Mucosa of descending colon (tissue), 3 donors: ENCODE measurements at places on chromosomes 4 and X. TPM values are rescaled to one million over a fixed set of nuclear protein-coding genes. Genes with fewer than 3 reads are reported as not detected.

GRCh38 chr4:176464748-176465147 is 145.0 kb downstream of the SPCS3 start:
- no peak for DNase-seq

The ADAM29 gene
- total RNA-seq = not detected

The DUX4 gene
- not detected for total RNA-seq

DNA sequence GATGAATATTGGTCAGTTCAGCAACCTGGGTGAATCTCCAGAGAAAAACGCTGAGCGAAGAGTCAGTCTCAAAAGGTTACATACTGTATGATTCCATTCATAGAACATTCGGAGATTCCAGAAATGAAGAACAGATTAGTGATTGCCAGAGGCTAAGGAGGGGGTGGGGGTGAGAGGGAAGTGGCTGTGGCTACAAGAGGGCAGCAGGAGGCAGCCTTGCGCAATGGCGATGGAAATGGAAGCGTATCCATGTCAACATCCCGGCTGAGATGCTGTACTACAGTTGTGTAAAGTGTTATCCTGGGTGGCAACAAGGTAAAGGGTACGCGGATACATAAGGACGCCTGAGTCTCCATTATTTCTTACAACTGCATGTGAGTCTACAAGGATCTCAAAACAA is 18.0 kb downstream of the LYAR start:
- no peak for DNase-seq

GRCh38 chr4:110344165-110344564 is 131.8 kb upstream of the ENPEP start:
- DNase-seq = no peak

DNA sequence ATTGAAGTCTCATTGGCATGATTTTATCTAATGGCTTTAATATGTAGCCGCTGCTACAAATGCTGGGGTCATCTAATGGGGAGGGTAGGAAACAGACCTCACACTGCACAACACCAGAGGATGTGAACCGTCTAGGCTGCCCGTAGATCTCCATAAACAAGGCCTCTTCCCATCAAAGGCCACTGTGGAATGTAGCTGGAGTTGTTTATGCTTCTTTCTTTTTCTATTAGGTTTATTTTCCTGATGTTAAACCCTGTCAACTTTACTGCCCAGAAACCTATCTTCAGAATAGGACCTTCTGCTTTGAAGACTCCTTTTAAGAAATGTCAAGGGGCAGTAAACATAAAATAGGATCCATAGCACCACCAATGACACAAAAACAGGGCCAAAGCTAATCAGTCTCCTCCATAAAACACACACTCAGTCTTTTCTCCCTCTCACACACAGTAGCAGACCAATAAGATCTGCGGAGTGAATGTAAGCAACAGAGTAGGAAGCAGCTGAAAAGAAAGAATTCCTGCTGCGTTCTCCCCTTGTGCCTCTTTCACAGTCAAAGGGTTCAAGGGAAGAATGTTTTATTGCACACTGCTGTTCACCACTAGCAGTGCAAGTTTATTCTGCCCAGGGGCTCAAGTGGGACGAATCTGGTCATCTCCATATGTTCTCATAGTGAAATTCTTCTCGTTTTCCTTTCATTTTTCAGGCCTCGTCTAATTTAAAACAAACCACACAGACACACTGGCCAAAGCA is 72.2 kb downstream of the MAML3 start:
- no peak for DNase-seq

DNA sequence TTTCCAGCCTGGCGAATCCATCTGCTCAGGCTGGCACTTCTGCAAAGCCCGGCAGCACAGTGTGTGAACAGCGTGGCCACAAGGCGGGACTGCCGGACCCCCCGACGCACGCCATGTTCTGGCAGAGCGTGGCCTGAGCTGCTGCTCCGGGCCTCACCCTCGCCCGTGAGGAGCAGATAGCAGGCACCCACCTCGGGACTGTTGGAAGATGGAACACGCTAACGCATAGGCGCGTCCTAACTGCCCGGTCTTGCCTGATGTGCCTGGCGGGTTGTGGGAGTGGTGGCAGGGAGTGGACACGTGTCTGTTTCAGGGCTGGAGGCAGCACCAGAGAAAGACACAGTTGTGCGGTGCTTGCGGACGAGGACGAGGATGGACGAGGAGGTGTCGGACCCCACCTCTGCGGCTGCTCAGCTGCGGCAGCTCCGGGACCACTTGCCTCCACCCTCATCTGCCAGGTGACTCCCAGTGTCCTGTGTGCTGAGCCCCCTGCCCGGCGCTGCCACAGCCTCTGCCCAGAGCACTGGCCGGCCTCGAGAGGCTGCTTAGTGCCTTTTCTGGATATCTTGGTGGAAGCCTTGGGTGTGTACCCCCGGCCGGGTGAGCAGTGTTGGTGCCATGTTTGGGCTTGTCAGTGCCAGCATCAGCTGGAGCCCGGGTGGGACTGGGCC is 28.2 kb downstream of the UVSSA start:
- peak; percentile 36 for DNase-seq

The HTRA3 gene
- 18.5 TPM for total RNA-seq

GRCh38 chrX:101397779-101398178 is 7.0 kb downstream of the RPL36A start:
- no peak for DNase-seq

GRCh38 chr4:103996064-103996463 is 276.3 kb upstream of the TACR3 start:
- no peak for DNase-seq

GRCh38 chrX:15781961-15782699 is 8.2 kb upstream of the ZRSR2 start:
- DNase-seq = no peak

DNA sequence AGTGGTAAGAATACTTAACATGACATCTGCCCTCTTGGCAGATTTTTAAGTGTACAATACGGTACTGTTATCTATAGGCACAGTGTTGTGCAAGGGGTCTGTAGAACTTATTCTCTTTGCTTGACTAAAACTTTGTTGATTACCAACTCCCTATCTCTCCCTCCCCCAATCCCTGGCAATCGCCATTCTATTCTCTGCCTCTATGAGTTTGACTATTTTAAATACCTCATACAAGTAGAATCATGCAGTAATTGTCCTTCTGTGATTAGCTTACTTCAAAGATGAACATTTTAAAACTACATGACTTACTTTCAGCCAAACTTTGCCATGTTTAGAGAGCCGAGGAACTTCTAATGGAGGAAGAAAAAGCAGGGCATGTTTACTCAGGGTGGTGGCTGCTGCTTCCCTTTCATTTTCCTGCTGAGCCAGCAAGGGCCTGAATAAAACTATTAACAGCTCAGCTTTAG is 62.4 kb downstream of the APOO start:
- DNase-seq = peak; percentile 39

DNA sequence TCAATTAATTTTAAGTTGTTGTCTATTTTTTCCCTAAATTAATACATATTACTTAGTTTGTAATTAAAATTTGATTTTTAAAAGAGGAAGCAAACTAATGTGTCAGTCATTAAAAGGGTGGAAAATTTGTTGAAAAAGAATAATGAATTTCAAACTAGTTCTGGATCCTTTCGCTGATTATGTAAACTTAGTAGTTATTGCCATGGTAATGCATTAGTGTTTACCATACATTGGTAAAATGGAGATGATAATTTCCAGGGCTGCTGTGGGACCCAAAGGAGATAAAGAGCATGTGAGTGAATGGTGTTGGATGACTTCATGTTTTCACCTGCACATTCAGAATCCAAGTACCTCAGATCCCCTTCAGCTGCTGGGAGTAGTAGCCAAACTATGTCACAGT is 6.5 kb downstream of the BEX3 start:
- no peak for DNase-seq

The POF1B gene
- total RNA-seq = 46.1 TPM

- no peak for DNase-seq
Observed at GRCh38 chr4:183887351-183887750, 17.8 kb upstream of the STOX2 start.

The GAGE1 gene
- total RNA-seq = not detected

The TDO2 gene
- total RNA-seq = 0.70 TPM

- DNase-seq = peak; percentile 10
Observed at GRCh38 chrX:103831803-103832544, at the start of gene RAB9B. Gene RAB9B, minus strand, starts transcription at chrX:103832257. Its CDS starts 6,473 bp downstream, at chrX:103825784.

DNA sequence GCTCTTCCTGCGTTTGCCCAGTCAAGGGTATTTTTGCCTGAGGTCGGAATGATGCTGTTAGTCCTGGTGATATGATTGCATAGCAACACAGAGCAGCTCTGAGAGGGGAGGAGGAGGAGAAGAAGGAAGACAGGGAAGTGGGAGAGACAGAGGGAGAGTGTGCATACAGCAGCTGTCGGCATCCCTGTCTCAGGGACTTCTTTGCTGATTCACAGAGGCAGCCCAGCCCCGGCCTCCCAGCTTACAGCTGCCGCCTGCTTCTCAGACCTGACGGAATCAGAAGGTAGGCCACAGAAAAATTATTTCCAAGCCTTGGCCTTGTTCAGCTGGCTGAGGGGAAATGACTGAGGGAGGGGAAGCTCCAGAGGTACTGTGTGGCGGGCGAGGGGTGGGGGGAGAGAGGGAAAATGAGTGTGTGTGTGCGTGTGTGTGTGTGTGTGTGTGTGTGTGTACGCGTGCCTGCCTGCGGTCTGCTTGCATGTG is 319 bp downstream of the DRP2 start:
- no peak for DNase-seq

DNA sequence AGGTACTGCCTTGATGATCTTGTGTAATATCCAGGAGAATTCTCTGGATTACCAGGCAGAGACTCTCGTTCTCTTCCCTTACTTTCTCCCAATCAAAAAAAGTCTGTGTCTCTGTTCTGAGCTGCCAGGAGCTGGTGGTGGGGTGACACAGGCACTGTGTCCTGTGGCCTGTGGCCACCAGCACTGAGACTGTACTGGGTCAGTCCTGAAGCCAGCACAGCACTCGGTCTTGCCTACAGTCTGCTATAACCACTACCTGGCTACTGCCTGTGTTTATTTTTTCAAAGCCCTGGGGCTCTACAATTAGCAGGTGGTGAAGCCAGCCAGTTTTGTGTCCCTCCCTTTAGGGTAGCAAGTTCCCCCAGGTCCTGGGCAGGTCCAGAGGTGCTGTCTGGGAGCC is 331.1 kb upstream of the MAGEB18 start:
- no peak for DNase-seq

DNA sequence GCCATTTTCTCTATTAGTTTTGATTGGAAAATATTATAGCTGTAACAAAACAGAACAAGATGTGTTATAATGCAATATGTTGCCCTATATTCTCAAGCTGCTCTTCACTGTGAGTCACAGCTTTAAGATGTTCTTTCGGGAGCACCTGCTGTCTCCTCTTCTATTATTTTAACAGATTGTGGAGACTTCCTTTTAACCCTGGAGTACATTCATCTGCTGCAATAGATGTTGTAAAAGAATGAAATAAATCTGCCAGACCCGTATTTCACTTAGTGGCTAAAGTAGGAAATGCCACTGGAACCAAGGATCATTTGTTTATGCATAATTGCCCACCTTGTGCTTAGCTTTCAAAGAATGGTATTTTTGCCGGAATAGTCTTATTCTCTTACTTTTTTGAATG is 11.1 kb downstream of the LSM6 start:
- DNase-seq = no peak

The MAGEB1 gene
- not detected for total RNA-seq

DNA sequence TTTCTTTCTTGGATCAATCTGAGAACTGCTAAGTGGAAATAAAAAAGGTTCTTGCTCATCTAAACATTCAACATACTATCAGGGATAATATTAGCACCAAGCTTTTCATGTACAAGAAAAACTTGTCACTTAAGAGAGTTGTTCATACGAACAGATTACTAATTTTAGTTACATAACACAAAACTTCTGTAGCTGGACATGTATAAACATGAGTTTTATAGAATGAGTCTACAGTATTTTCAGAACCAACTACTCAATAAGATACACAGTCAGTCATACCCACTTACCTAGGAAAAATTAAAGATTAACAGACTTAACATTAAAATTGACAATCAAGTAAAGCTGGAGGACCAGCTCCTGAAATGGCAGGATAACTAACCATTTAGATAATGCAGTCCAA is 540.1 kb upstream of the FAM241A start:
- no peak for DNase-seq

- DNase-seq = no peak
Observed at GRCh38 chrX:51598899-51599298, 19.8 kb downstream of the CENPVL3 start.

The JADE3 gene
- 4.7 TPM for total RNA-seq

DNA sequence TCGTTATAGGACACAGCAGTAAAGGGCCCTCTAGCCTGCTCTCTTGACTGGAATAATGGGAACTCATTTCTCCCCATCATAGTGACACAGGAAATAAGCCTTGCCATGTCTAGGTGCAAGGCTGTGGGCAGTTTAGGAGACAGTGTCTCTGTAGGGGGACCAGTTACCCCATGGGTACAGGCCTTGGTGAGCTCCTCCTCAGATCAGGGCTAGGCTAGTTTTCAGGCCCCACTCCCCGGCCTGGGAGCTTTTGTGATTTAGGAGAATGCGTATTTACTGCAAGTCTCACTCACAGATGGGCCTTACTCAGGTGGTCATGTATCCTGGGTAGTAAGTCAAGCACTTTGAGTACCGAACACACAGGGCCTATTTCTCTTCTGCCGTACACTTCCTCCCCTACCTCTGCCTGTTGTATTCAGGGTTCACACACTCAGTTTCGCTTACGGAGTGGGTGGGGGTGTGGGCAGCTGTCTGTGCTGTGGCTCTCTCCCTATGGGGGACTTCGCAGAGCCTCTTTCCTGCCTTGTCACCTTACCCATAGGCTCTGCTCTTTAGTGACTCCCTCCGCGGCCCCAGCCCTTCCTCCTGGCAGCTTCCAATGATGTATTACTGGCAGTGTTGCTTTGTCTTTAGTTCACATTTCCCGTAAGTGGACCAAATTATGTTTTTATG is 34.2 kb downstream of the FAM193A start:
- DNase-seq = no peak

DNA sequence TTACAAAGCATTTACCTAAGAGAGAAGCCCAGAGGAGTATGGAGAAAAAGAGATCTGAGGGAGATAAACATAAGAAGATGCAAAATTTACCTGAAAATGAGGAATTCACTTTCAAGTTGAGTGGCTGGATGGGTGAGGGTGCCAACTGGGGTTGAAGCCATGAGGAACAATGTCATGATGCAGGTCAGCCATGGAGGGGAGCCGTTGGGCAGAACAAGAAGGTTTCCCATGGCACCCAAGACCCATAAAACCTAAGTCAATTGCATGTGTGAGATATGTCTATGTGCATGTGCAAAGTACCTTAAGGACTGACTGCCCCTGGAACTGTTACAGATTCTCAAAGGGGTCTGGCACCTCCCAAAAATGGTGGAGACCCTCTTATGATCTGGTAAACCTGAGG is 46.6 kb upstream of the PRRG1 start:
- peak; percentile 23 for DNase-seq
